ENCODE measurements at places on chromosomes 1 and 21.

DNA sequence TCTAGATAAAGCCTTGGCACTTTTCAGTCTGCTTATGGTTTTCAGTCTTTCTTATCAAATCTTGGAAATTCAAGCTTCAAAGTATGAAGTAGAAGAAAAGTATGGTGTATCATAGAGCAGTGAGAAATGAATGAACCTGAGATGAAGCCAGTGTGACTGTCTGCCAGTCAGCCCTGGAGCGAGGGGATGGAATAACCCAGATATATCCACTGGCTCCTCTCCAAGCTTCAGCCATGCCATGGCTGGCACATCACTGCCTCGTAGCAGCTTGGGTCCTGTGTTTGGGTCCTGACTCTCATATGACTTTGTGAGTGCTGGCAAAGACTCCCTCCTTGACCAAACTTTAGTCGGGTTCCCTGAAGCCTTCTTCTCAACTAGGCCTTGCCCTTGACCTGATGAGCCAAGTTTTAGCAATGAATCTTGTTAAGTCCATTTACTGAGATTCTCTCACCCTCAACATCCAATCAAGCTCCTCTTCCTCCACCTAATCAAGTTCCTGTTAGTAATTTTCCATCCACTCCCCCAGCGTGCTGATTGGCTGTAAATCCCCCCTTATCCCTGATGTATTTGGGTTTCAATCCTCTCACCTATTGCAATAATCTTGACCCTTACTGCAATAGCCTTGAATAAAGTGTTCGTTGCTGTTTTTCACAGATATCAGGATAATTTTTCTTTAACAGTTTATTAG is 62.5 kb upstream of the PRDX6 start:
- H3K36me3 ChIP-seq = peaks cover 1% of the 10 kb centered on the region
- no peak overlapping the region for H3K4me3 ChIP-seq
- H3K27ac ChIP-seq = no peak overlapping the region
- DNase-seq = no peak

- H3K27ac ChIP-seq = no peak overlapping the region
- H3K4me3 ChIP-seq = no peak overlapping the region
- DNase-seq = no peak
- H3K36me3 ChIP-seq = no peaks in the 10 kb centered on the region
- H3K27me3 ChIP-seq = peaks cover 24% of the 10 kb centered on the region
These were observed 76.4 kb downstream of the SPATA46 start for GRCh38 chr1:162300057-162300917.

DNA sequence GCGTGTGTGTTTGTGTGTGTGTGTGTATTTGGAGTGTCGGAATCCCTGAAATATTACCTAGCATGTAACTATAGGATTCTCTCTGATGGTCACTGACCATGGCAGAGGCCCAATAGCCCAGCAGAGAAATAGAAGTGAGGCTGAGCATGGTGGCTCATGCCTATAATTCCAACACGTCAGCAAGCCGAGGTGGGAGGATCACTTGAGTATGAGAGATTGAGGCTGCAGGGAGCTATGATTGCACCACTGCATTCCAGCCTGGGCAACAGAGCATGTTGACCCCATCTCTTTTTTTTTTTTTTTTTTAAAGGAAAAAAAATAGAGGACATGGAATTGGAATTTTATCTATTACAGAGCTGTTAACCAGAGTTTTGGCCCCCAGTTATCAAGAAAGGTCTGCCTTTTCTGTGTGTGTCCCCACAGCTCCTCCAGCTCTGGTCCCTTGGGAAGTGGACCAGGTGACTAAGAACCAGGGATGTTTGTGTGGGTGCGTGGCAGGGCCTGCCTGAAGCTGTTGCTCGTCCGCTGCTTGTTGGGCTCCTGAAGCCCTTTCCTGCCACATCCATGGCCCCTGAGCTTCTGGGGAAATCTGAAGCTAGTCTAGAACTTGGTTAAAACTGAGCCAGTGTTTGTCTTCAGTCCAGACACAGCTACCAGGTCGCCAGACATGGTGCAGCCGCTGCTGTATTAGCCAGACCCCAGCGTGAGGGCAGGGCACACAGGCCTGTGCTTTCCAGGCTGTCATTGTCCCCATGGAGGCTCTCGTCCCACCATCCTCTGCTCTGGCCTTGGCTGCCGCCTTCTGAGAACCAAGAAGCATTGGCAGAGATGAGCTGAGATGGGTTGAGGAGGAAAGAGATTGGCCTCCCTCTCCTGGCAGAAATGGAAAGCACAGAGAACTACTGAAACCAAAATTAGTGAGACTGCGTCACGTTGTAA is 25.5 kb downstream of the CAPN9 start:
- no peak overlapping the region for H3K4me3 ChIP-seq
- H3K4me1 ChIP-seq = no peaks in the 10 kb centered on the region
- DNase-seq = no peak
- H3K36me3 ChIP-seq = no peaks in the 10 kb centered on the region

DNA sequence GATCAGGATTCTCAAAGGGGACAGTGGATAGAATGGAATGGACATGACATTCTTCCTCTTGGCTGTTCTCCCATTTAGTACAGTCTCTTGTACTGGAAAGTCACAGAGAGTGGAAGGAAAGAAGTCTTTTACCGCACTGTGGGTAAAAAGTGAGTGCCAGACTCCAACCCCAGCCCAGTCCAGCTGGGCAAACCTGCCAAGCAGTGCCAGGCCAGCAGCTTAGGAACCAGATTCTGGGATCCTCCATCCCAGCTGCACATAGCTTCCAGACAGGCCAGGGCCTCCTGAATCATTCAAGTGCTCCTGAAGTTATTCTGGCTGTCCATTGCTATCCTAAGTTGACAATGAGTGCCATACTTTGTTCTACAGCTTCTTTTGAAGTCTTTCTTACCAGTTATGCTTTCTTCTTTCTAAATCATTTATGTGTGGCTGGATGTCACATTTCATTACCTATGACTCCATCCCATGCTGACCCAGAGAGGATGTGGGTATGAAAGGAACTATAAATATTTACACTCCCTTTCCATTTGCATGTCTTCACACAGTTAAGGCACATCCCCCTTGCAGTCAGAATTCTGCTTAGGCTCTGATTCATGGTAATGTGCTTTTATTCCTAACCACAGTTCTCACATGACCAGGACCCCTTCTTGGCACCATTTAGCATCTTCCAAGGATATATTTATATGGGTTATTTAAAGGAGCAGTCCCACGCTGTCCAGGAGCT is 88.9 kb downstream of the AK5 start:
- H3K36me3 ChIP-seq = no peaks in the 10 kb centered on the region
- no peak overlapping the region for H3K4me3 ChIP-seq
- no peak overlapping the region for H3K27ac ChIP-seq

- H3K27me3 ChIP-seq = peaks cover 21% of the 10 kb centered on the region
- no peaks in the 10 kb centered on the region for H3K36me3 ChIP-seq
- no peaks in the 10 kb centered on the region for H3K4me1 ChIP-seq
- H3K4me3 ChIP-seq = no peak within 1 kb of the TSS
- H3K27ac ChIP-seq = no peak within 1 kb of the TSS
These were observed at the start of gene LCE1F for GRCh38 chr1:152774875-152775274. Gene LCE1F, plus strand, starts transcription at chr1:152775140. Its CDS starts 1,232 bp downstream, at chr1:152776372.

DNA sequence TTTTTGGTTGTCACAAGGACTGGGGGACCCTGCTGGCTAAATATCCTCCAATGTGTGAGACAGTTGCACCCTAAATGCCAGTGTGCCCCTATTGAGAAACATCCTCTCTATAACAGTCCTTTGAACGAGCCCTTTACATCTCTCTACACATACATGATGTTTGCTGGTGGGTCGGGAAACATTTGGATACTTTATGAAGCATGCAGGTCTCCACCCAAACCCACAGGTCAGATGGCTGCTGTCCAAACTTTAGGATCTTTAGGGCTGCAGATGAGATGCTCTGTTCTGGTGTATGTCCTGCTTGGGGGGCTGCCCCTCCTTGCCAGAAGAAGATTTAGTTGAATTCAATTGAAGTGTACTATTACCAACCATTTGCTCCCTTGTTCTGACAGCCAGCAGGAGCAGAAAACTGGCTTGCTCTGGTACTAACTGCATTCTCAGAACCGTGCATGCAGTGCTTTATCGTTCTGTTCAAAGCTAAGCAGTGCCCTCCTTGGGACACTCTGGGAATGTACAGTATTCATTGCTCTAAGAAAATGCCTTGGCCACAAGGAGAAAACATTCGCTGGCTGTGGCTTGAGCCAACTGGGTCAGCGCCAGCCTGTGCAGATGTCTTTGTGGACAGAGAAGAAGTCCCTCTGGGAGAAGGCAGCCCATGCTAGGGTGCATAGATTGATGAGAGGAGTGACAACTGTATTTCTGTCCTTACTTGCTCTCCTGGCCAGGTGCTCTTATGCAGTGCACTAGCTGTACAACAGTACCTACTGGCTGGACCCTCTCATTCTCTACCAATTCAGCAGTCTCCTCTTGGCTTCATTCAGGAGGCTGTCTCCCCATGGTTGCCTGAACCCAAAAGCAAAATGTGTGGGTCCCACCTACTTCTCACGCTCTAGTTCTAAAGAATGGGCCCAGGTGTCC is 61.4 kb upstream of the DIRAS3 start:
- H3K36me3 ChIP-seq = no peaks in the 10 kb centered on the region
- no peak overlapping the region for H3K27ac ChIP-seq

- H3K27me3 ChIP-seq = peaks cover 11% of the 10 kb centered on the region
- no peaks in the 10 kb centered on the region for H3K4me1 ChIP-seq
- no peak overlapping the region for H3K4me3 ChIP-seq
- no peaks in the 10 kb centered on the region for H3K36me3 ChIP-seq
- no peak overlapping the region for H3K27ac ChIP-seq
These were observed 415.7 kb downstream of the PTPRU start for GRCh38 chr1:29651684-29652665.

DNA sequence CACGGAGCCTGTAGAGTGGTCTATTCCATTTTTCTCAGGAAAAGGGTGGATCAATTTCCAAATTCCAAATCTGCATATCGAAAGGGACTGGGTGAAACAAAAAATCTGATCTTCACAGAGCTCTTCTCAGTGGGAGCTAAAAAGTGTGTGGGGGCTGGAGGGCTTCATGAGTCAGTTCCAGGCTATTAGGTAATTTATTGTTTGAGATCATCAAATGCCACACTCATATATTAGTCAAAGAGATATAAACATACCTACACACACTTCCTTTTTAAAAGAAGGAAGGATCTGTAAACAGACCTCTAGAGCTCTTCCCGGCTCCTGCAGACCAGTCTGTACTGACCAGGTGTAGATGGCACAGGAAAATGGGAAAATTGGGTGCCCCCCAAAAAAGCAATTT is 175.4 kb downstream of the ZBTB18 start:
- no peaks in the 10 kb centered on the region for H3K36me3 ChIP-seq
- peaks cover under 1% of the 10 kb centered on the region for H3K27me3 ChIP-seq
- no peak for DNase-seq
- no peak overlapping the region for H3K4me3 ChIP-seq
- H3K27ac ChIP-seq = no peak overlapping the region

DNA sequence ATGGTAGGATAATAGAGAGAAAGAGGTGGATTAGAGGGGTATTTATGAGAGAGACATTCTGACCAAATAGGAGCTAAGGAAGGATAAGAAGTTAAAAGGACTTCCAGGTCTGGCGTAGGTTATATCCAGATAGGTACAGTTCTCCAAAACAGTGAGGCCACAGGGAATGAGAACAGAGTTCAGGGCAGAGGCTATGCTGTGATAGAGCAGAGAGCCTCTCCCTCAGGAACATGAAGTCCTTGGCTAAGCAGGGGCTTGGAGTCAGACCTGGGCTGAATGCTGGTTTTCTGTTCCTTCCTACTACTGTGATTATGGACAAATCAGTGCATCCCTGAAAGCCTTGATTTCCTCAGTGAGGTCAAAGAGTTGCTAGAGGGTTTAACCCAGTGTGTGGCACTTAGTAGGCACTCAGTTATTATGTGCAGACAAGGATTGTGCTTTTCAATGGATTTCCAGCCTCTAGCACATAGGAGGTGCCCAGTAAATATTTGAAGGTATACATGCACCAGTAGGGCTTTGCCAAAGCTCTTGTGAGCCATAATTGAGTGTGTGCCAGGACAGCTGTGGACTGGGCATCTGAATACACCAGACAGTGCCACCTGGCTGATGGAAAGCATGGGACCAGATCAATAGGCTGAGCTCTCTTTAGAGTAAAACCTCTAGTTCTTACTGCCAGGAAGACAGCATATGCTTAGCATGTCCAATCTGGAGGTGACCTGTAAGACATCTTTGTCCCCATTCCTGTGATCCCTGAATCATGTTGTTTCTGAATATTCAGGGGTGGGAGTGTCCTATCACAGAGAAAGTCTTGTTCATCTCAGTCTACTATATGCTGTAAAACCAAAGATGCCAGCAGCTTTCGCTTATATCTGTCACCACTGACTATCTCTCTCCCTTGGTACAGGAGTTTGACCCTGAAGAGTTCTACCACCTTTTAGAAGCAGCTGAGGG is 111.1 kb downstream of the PIK3R3 start:
- H3K36me3 ChIP-seq = peaks cover 7% of the 10 kb centered on the region
- H3K4me3 ChIP-seq = no peak overlapping the region
- no peaks in the 10 kb centered on the region for H3K27me3 ChIP-seq

DNA sequence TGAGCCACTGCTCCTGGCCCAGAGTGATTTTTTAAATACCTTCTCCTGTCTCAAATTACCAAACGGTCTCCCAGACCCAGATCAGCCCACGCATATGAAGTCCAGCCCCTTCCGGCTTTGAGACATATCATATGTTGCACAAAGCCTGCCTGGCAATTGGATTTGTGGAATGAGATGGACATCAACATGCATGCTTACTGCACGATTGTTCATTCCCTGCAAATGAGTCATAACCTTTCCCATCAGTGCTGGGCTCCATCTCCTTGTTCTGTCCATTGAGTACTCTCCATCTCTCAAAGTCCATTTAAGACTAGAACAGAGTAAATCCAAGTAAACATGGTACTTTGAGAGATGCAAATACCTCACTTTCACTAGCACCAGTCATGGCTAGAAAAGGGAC is 612.2 kb upstream of the USP24 start:
- no peaks in the 10 kb centered on the region for H3K4me1 ChIP-seq
- H3K27me3 ChIP-seq = peaks cover 5% of the 10 kb centered on the region
- H3K4me3 ChIP-seq = no peak overlapping the region
- DNase-seq = no peak

- no peak overlapping the region for H3K4me3 ChIP-seq
- peaks cover 21% of the 10 kb centered on the region for H3K27me3 ChIP-seq
- H3K36me3 ChIP-seq = no peaks in the 10 kb centered on the region
These were observed 37.0 kb upstream of the RXRG start for GRCh38 chr1:165481820-165482532.

DNA sequence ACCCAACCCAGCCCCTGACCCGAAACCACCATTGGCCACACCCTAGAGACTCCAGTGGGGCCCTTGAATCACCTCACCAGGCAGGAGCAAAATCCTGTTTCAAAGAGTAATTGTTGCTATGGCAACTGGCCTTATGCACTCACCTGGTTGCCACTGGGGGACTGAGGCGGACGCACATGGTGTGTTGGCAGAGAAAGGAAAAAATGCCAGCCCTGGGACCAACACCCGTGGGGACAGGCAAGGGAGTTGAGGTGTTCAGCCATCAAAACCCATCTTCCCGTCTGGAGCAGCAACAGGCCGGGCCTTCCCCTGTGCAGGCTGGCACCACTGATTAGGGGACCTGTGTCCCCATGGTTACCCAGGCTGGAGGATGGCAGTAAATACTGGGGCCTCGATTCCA is 395.8 kb upstream of the VAMP3 start:
- H3K4me3 ChIP-seq = no peak overlapping the region
- no peaks in the 10 kb centered on the region for H3K36me3 ChIP-seq
- no peak for DNase-seq
- H3K27ac ChIP-seq = no peak overlapping the region
- H3K27me3 ChIP-seq = peaks cover 3% of the 10 kb centered on the region

- peaks cover 5% of the 10 kb centered on the region for H3K4me1 ChIP-seq
- H3K27ac ChIP-seq = no peak overlapping the region
- H3K4me3 ChIP-seq = no peak overlapping the region
- H3K27me3 ChIP-seq = peaks cover 27% of the 10 kb centered on the region
- H3K36me3 ChIP-seq = no peaks in the 10 kb centered on the region
- no peak for DNase-seq
These were observed 22.4 kb downstream of the PRRX1 start for GRCh38 chr1:170686291-170686690.

Data from activated CD4-positive, alpha-beta T cell treated with anti-CD3 and anti-CD28 coated beads for 36 hours (primary cell).